Neural crest cell (in vitro differentiated cells): ENCODE measurements at places on chromosomes 13 and 19. TPM values are rescaled to one million over a fixed set of nuclear protein-coding genes. Genes with fewer than 3 reads are reported as not detected.
A peak's percentile ranks its signal among the peaks of the same experiment; 100 is the strongest.

GRCh38 chr13:84864341-84864740, 934.9 kb downstream of the SLITRK6 start:
- DNase-seq: no peak

The ZIM2 gene
- total RNA-seq: not detected in 2 replicates

The SMAD9 gene
- total RNA-seq: 2.2 and 2.6 TPM in 2 replicates

DNA sequence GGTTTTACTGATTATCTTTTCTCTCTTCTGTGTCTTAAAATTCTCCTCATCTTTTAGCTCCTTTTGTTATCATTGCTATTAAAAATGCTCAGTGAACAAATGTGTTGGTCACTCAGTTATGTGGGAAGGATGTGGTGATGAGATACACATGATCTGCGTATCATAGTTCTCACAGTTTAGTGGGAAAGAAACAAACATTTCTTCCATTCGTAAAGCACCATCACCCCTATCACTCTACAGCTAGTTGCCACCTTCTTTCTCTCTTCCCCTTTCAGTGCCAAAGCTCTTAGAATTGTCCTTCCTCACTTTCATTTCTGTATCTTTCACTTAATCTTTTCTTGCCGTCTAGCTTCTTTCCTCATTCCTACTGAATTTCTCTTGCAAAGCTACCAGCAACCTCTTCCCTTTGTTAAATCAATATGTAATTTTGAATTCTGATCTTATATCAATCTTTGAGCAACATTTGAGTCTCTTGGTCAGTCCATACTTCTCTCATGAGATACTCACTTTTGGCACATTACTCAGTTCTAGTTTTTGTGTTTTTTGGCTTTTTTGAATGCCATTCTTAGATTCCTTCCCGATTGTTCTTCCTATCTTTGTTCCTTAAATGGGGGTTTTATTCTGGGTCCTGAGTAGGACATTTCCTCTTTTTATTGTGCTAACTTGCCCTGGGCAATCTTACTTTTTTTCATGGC, 122.3 kb downstream of the PCCA start:
- no peak for DNase-seq

- DNase-seq: no peak
Observed at GRCh38 chr13:50760751-50761150, 82.7 kb downstream of the DLEU7 start.

- peak; percentile 82 for DNase-seq
Observed at GRCh38 chr19:46076951-46077814, 36.4 kb upstream of the IGFL4 start.

The NLRP11 gene
- total RNA-seq: not detected in 2 replicates

DNA sequence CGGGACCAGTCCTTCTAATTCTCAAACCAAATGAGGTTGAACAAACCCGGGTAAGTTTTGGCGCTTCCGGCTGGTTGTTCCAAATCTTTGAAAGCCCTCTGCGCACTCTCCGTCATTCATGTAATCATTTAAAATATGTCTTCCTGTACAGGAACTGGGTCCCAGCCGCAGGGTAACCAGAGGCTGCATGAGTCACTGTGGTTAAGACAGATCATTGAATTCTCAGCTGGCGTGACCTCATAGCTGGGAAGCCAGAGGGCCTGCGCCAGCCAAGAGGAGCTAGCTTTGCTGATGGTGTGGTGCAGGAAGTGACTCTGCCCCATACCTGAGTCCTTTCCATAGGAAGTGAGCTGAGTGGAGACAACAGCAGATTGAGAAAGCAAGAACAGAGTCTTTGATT, 135.2 kb downstream of the TSHZ3 start:
- DNase-seq: no peak

The ZNF534 gene
- not detected in 2 replicates for total RNA-seq

- DNase-seq: no peak
Observed at GRCh38 chr13:99722338-99722818, 221.1 kb downstream of the TM9SF2 start.

The SLITRK1 gene
- total RNA-seq: 1.6 TPM in 2 replicates

DNA sequence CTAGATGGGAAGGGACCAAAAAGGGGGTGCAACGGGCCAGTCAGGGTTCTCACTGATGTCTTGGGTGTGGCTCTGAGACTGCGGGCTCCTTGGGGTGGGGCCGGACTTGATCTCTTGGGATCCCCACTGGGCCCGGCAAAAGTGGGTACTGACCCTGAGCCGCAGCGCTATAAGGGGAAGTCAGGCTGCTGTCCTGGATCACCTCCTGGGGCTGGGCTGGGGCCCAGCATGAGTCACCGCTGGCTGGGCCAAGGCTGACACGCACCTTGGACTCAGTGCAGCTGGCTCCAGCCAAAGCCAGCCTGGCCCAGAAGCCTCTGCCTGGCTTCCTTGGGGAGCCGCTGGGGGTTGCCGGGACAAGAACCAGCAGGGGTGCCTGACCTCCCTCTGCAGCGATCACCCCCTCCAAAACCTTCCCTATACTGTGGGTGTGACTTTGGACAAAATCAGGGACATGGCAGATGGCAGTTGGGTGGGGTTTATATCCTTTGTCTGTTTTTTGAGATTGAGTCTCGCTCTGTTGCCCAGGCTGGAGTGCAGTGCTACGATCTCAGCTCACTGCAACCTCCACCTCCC, 617 bp upstream of the IQCN start:
- no peak for DNase-seq

DNA sequence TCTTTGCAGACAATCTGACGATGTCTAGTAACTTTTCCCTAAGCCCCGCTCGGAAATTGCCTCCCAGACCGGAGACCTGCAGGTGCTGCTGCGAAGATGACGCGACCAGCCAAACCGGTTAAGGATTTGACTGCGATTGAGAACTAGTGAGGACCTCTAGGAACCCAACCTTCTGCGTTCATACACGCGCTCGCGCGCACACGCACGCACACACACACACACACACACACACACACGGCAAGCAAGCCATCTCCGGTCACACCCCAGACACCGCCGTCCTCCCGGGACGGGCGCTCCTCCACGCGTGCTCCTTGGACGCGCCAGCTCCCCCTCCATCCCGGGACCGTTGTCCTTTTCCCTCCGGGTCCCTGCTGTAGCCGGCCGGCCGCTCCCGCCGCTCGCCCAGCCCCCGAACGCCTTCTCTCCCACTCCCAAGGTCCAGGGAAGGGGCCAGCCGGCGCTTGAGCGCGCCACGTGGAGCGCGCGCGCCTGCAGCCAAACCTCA, 1.2 kb downstream of the TBC1D4 start:
- DNase-seq: peak; percentile 39

DNA sequence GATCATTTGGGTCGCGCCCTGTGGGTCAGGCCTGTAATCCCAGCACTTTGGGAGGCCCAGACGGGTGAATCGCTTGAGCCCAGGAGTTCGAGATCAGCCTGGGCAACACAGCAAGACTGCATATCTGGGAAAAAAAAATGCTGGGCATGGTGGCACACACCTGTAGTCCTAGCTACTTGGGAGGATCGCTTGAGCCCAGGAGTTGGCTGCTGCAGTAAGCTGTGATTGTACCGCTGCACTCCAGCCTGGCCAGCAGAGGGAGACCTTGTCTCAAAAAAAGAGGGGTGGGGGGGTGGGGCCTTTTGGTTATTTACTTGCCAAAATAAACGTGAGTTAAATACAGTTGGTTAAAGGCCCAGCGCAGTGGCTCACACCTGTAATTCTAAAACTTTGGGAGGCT, 9.8 kb upstream of the ZNF544 start:
- no peak for DNase-seq

GRCh38 chr13:106112191-106112590, 423.3 kb downstream of the EFNB2 start:
- DNase-seq: no peak

DNA sequence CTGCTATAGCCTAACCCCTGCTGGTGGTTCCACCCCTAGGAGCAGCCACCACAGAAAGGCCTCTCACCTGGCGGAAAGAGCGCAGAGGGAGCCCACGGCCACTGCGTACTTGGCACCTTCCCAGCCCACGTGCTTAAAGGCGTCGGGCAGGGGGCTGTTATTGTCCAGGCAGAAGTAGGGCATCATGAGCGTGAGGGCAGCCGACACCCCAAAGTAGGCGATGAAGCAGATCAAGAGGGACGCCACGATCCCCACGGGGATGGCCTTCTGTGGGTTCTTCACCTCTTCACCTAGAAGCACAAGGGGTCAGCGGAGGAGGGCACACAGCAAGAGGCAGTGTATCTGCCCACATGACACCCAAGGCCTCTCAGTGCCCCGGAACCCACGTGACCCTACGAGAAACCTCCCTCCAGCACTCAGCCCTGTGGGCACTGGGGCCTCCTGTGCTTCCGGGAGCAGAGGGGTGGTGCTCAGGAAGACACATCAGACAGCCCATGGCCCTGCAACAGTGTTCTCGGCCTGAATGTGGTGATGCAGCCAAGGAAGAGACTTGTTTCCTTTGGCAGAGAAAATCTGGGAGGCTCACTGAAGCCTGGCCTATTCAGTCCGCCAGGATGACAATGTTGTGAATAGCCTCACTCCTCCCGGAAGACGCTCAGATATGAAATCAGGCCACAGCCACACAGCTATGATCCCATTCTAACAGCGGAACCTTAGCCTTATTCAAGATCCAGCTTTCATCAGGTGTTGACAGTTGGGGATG, 72.1 kb downstream of the SLC7A1 start:
- no peak for DNase-seq

GRCh38 chr13:41059456-41060081, 1.7 kb upstream of the WBP4 start:
- DNase-seq: no peak
